ENCODE measurements at places on chromosomes 6 and 20. TPM values are rescaled to one million over a fixed set of nuclear protein-coding genes. Genes with fewer than 3 reads are reported as not detected.

The SCAF8 gene
- total RNA-seq, result 33.0 TPM

The COX4I2 gene
- not detected for total RNA-seq

The EYS gene
- not detected for total RNA-seq

The CDYL gene
- 35.6 TPM for total RNA-seq

The SIRPD gene
- total RNA-seq, result not detected

The SLC26A8 gene
- not detected for total RNA-seq

The HAO1 gene
- total RNA-seq, result not detected

The SLC35A1 gene
- 9.5 TPM for total RNA-seq

The EFCAB8 gene
- 0.94 TPM for total RNA-seq

The RAD21L1 gene
- not detected for total RNA-seq

The CLDN20 gene
- not detected for total RNA-seq

The TMEM74B gene
- total RNA-seq, result 0.40 TPM

The EBF4 gene
- 0.61 TPM for total RNA-seq

The OTOR gene
- not detected for total RNA-seq

The HLA-DMB gene
- total RNA-seq, result 2.6 TPM

The RCAN2 gene
- 0.36 TPM for total RNA-seq

The C20orf202 gene
- not detected for total RNA-seq

The TCP1 gene
- 621 TPM for total RNA-seq

The CLPSL1 gene
- not detected for total RNA-seq

The AKAP7 gene
- 5.0 TPM for total RNA-seq

The SMLR1 gene
- not detected for total RNA-seq

The KCNK16 gene
- total RNA-seq, result not detected

The SNAI1 gene
- total RNA-seq, result 0.40 TPM

The TFAP2C gene
- not detected for total RNA-seq

The MATN4 gene
- total RNA-seq, result 0.32 TPM

The FGD2 gene
- 1.3 TPM for total RNA-seq

The TAGAP gene
- total RNA-seq, result 119 TPM

The B4GALT5 gene
- total RNA-seq, result 37.6 TPM

The HCK gene
- total RNA-seq, result not detected

The OPRM1 gene
- total RNA-seq, result not detected

The ECT2L gene
- total RNA-seq, result not detected

The TMC2 gene
- total RNA-seq, result not detected

The RBBP9 gene
- 16.9 TPM for total RNA-seq

The MYLK4 gene
- total RNA-seq, result 0.25 TPM

The RNF144B gene
- total RNA-seq, result 0.36 TPM

Measured in activated CD8-positive, alpha-beta memory T cell treated with anti-CD3 and anti-CD28 coated beads for 36 hours (primary cell).